NCI-H2081 treated with DMSO at 0.1 percent for 48 hours (cell line): ENCODE measurements at places on chromosomes 13 and 19.
A peak's percentile ranks its signal among the peaks of the same experiment; 100 is the strongest.

- no peak for DNase-seq
Observed at GRCh38 chr19:508204-509150, 1.2 kb downstream of the TPGS1 start.

- DNase-seq, result no peak
Observed at GRCh38 chr19:50280983-50281382, 48.2 kb downstream of the KCNC3 start.

DNA sequence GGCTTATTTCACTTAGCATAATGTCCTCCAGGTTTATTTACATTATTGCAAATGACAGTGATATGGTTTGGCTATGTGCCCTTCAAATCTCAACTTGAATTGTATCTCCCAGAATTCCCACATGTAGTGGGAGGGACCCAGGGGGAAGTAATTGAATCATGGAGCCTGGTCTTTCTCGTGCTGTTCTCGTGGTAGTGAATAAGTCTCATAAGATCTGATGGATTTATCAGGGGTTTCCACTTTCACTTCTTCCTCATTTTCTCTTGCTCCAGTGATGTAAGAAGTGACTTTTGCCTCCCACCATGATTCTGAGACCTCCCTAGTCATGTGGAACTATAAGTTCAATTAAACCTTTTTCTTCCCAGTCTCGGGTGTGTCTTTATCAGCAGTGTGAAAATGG is 109.6 kb downstream of the VWA8 start:
- no peak for DNase-seq

DNA sequence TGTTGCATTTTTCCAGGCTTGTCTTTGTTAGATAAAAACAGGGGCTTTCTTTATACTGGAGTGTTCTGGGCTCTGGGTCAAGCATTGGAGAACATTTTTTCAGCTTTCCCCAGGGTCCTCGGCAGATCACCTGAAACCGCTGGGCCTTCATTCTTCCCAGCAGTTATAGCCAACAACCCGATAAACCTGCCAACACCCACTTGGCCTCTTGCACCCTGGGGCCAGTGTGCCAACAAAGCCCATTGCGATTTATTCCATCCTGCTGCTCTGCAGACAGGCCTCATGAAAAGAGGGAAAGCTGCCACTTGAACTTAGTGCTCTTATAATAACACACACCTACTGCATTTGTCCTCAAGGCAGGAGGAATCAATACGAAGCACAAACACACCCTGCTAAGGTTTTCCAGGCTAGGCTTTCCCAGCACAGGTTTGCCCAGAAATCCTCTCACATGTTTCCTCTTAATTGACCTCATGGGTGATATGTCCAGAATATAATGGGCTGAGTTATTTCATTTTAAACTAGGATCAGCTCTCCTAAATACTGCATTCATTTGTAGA is 669.3 kb downstream of the LIG4 start:
- DNase-seq, result no peak

GRCh38 chr13:102328909-102329308 is 72.9 kb downstream of the FGF14 start:
- DNase-seq, result no peak

DNA sequence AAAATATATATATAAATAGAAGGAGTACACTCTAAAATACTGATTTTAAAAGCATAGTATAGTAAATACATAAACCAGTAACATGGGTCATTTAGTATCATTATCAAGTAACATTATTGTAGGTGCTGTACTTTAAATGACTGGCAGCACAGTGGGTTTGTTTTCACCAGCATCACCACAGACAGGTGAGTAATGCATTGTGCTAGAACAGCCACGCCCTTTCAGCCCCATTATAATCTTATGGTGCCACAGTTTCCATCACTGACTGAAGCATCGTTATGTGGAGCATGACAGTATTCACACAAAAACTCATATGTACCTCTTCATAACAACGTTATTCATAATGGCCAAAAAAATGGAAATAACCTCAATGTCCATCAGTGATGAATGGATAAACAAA is 88.3 kb downstream of the DHRS12 start:
- DNase-seq, result no peak

- no peak for DNase-seq
Observed at GRCh38 chr13:62171697-62172096, 756.0 kb upstream of the PCDH20 start.

DNA sequence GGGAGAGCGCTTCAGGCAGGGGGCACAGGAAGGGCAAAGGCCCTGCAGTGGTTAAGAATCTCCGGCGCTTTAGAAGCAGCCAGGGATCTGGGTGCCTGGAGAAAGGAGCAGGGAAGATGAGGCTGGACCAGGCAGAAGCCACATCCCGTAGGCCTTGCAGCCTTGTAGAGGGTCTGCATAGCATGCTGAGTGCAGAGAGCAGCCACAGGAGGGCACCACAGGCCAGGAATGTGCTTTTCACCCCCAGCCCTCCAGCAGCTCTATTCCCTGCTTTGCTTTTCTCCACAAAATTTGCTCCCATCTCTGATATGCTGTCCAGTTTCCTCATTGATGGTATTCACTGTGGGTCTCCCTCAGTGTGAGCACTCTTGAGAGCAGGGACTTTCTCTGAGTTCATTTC is 5.7 kb downstream of the WDR62 start:
- no peak for DNase-seq

GRCh38 chr13:24196593-24197197 is 36.2 kb downstream of the SPATA13 start:
- DNase-seq, result no peak

GRCh38 chr19:21483589-21484170 is 21.7 kb upstream of the ZNF429 start:
- no peak for DNase-seq

GRCh38 chr13:97288486-97288900 is 66.4 kb downstream of the MBNL2 start:
- no peak for DNase-seq

GRCh38 chr13:80727321-80727975 is 386.5 kb upstream of the SPRY2 start:
- DNase-seq, result no peak

DNA sequence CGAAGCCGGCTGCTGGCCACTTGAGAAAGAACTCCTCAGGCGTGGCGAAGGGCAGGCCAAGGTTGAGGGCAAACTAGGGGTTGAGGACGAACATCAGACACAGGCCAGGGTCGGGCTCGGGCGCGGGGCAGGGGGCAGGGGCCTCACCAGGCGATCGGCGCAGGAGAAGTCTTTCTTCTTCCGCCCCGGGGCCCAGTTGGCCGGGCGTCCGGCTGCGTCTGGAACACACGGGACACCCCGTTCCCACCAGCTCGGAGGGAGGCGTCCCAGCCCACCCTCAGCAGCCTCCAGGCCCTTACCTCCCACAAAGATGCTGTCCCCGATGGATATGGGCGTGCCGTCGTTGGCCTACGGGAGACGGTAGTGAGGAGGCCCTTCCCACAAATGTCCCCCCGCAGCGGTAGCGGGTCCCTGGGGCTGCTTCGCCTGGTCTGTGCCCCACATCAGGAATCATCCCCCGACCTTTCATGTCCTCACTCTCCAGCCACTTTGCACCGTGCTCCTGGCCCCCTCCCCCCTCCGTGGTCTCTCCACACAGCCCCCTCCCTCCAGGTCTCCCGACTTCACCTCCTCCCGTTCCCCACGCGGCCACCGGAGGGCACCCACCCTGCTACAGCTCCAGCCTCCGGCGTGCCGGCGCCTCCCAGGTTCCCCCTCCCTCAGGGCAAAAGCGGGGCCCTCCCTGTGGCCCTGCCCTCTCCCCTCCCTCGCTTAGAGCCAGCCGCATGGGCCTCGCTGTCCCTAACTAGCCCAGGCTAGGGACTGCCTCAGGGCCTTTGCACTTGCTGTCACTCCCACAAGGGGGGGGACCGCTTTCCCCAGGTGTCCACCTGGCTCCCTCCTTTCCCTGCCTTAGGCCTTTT is 4.8 kb downstream of the PNKP start:
- no peak for DNase-seq

DNA sequence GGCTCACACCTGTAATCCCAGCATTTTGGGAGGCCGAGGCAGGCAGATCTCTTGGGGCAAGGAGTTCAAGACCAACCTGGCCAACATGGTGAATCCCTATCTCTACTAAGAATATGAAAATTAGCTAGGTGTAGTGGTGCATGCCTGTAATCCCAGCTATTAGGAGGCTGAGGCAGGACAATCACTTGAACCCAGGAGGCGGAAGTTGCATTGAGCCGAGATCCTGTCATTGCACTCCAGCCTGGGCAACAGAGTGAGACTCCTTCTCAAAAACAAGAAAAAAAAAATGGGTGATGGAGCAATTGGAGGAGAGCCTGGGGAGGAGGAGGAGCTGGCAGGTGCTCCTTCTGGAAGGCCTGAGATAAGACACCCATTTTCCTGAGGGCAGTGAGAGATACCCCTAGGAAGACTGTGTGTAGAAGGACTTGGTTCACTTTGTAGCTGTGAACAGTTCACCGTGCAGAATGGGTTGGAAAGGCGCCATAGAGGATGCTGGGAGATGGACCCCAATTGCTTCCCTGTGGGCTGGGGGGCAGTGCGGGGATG is 8.7 kb upstream of the CARM1 start:
- no peak for DNase-seq

- DNase-seq, result no peak
Observed at GRCh38 chr13:51357928-51358595, 18.6 kb downstream of the SERPINE3 start.

- DNase-seq, result no peak
Observed at GRCh38 chr19:33302175-33302973, at the start of gene CEBPA. CEBPA (minus strand) TSS chr19:33302534; CDS start chr19:33302414, 120 bp downstream.

GRCh38 chr19:16421982-16422381 is 49.8 kb downstream of the EPS15L1 start:
- no peak for DNase-seq

DNA sequence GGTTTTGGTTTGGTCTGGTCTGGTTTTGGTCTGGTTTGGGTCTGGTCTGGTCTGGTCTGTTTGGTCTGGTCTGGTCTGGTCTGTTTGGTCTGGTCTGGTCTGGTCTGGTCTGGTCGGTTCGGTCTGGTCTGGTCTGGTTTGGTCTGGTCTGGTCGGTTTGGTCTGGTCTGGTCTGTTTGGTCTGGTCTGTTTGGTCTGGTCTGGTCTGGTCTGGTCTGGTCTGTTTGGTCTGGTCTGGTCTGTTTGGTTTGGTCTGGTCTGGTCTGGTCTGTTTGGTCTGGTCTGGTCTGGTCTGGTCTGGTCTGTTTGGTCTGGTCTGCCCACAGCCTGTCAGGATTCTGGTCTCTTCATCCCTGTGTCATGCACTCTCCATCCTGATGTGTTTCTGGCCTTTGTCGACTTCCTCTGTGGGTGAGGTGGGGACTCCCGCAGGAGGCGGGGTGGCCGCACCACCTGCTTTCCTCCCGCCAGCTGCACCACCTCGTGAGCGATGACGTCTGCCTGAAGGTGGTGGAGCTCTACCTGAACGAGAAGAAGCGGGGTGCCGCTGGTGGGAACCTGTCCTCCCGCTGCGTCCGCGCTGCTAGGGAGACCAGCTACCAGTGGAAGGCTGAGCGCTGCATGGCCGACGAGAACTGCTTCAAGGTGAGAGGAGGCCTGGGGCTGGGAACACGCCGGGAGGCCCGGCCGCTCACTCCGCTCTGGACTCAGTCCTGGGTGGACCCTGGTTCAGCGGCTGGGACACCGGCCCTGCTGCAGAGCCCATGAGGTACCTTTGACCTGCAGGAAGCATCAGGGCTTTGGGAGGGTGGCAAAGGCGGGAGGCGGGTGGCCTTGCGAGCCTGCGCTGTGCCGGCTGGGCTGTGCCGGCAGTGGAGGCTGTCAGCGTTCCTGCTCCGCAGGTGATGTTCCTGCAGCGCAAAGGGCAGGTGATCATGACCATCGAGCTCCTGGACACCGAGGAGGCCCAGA is 12.9 kb upstream of the F2RL3 start:
- no peak for DNase-seq

- DNase-seq, result no peak
Observed at GRCh38 chr19:49343123-49343522, 7.9 kb downstream of the CD37 start.

DNA sequence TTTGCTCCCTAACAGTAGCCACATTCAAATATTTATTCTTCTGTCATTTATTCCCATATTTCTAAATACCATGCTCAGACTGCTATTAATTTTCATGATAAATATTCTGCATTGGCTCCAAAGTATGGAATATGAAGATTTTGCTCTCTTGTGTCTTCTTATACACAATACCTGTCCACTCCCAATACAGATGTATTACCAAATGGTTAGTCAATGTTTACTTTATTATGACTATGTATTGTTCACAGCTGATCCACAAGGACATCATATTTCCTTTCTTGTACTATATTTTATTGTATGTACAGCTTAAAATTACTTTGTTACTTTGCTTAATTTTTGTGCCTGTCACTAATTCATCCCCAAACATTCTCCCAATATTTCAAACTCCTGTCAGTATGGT is 322.3 kb downstream of the OXGR1 start:
- DNase-seq, result no peak

DNA sequence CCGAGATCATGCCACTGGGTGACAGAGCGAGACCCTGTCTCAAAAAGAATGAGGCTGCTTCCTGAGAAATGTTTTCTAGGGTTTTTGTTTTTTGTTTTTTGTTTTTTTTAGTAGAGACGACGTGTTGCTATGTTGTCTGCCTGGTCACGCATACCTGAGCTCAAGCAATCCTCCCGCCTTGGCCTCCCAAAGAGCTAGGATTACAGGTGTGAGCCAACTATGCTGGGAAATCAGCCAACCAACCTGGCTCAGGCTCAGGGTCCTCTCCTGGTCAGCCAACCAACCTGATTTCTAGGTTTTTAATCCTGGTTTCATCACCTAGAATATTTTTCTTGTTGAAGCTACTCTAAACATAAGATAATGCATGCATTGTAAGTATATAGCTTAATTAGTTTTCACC is 7.8 kb downstream of the DHX34 start:
- DNase-seq, result no peak

GRCh38 chr13:113397608-113398425 is 33.9 kb upstream of the GRTP1 start:
- DNase-seq, result no peak

DNA sequence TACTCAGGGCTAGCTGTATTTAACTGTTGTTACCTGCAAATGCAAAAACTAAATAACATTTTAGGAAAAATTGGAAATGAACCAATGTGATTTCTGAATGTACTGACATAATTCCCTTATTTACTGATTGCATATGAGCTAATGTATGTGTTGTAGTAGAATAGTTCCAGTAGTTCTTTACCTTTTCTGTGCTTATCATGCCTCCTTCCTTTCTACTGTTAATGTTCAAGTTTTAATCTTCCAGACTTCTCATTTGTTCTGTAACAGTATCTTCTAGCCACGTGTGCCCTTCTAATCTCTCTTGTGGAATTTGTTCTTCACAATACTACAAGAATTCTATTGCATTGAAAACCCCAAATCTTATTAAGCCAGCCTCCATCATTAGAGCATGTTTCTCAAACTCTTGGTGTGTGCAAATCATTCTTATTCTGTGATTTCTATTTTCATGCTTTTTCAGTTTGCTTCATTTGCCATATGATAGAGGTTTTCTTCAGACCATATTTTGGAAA is 17.7 kb downstream of the LSM14A start:
- no peak for DNase-seq

GRCh38 chr13:31945202-31945961 is 86.2 kb upstream of the FRY start:
- DNase-seq, result peak; percentile 19

GRCh38 chr19:42208612-42209011 is 8.9 kb downstream of the DEDD2 start:
- DNase-seq, result no peak

- DNase-seq, result no peak
Observed at GRCh38 chr13:69264362-69265334, 843.0 kb upstream of the ATXN8OS start.

GRCh38 chr19:44788971-44789370 is 11.3 kb downstream of the CBLC start:
- no peak for DNase-seq
